ENCODE measurements at places on chromosomes 3 and 15.

GRCh38 chr15:70415398-70415797 lies 317.7 kb upstream of the TLE3 start:
- no peak for DNase-seq

DNA sequence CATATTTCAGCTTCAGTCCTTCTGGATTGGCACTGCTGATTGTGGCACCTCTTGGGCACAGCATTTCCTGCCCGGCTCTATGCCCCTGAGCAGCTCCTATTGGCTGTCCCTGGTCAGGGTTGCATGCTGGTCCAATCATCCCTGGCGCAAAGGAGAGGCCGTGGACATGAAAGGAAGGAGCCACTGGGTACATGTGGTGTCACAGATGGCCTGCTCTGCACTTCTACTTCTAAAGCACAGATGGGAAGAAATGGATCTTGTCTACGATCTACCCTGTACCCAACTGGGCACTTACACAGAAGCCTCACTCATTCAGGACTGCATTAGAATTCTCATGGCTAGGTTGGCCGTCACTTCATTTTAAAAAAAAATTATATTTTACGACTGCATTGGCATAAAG lies 232.5 kb downstream of the SHQ1 start:
- DNase-seq, result no peak

GRCh38 chr15:66369773-66370651 lies 13.5 kb upstream of the TIPIN start:
- DNase-seq, result no peak

DNA sequence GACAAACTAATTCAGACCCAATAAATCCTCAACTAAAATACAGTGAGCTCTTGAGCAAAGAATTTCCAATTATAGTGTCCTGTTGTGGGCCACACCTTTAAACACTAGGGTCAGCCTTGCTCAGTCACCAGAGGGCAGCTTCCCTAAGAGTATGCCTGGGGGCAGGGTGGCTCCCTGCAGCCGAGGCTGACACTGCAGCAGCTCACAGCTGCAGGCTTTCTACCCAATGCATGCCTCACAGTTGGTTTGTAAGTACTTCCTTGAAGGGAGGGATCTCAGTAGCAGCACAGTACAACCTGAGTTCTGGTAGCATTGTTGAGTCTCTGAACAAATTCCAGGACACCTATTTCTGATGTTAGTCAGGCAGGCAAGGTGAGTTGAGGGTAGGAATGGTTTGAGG lies 335.6 kb downstream of the TUSC7 start:
- DNase-seq, result peak; percentile 17

DNA sequence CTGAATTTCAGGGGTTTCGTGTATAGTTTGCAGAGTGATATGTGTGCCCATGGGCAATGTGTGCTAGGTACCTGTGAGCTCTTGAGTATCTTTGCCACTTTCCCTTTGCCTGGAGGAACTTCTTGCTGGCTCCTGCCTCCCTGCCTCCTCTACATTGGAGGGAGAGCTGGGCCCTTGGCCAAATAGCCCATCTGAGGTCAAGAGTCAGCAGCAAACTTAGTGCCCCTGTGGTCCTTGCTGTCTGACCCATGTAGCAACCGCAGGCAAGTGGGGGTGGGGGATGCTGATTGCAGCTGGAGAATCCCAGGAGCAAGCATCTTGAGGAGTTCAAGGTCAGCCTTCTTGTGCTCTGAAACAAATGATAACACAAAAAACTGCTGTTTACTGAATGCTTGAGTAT lies 5.4 kb upstream of the TBC1D21 start:
- DNase-seq, result no peak

GRCh38 chr3:169300436-169300835 lies 363.1 kb downstream of the MECOM start:
- no peak for DNase-seq

GRCh38 chr3:134852132-134852531 lies 57.1 kb downstream of the EPHB1 start:
- no peak for DNase-seq

- DNase-seq, result no peak
Observed at GRCh38 chr3:7700977-7701376, 800.6 kb upstream of the LMCD1 start.

DNA sequence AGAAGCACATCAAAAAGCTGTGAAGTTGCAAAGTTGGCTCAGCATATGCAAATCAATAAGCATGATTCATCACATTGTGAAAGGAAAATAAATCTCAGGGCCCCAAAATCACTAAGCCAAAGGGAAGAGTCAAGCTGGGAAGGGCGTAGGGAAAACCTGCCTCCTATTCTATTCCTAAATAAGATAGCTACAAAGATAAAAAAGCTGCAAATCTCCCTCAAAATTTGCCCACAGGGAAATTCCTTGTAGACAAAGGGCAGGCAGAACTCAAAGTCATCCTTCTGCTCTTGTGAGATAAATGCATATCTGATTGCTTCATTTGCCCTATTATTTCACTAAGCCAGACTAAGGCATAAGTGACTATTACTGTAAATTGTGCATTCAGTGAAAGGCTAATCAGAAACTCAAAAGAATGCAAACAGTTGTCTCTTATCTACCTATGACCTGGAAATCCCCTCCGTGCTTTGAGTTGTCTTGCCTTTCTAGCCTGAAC lies 30.5 kb upstream of the CCNL1 start:
- DNase-seq, result no peak

Data from pancreas (tissue), 10 donors.